Stimulated activated CD8-positive, alpha-beta memory T cell treated with anti-CD3 and anti-CD28 coated beads, Interleukin-7, amount 100 ng/mL, for 1 hour (primary cell): ENCODE measurements at places on chromosomes 1 and 21.

GRCh38 chr1:233656032-233656635 lies 42.2 kb downstream of the KCNK1 start:
- DNase-seq, result no peak

GRCh38 chr1:201481761-201482493 lies 12.9 kb upstream of the PHLDA3 start:
- DNase-seq, result peak; percentile 49

GRCh38 chr21:15001113-15001512 lies 63.7 kb downstream of the NRIP1 start:
- no peak for DNase-seq

DNA sequence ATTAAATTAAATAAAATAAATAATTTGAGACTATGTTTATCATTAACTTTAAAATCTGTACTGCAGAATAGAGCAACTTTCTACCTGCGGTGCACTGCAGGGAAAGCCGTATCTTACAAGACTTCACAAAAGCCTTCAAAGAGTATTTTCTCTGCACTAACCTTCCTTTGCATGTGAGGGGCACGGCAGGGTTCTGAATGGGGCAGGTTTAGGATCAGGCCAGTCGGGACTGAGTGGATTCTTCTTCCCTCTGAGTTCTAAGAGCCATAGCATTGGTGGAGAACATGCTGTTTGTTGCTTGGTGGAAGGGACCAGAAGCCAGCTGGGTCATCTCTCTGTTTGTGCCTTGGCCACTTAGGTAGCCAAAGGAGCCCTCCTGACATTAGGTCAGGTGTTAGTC lies 55.2 kb upstream of the LGALS8 start:
- DNase-seq, result no peak

- DNase-seq, result no peak
Measured at GRCh38 chr1:198119906-198120305, 36.9 kb upstream of the NEK7 start.

DNA sequence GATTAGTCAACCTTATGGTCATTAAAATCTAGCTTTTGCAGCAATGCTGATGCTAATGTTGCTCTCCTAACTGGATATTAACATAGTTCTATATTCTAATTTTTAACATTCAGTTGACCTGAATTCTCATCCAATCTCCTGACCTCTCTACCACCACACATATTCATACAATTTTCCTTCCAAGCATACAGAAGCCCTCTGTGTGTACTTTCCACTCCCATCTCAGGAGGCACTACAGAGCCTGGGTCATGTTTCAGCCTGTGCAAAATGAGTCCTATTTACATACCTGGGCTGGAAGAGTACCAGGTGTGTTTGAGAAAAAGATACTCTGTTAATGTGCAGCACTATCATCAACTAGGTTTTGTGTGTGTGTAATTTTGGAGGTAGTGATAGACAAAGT lies 486.3 kb downstream of the NEGR1 start:
- DNase-seq, result no peak

DNA sequence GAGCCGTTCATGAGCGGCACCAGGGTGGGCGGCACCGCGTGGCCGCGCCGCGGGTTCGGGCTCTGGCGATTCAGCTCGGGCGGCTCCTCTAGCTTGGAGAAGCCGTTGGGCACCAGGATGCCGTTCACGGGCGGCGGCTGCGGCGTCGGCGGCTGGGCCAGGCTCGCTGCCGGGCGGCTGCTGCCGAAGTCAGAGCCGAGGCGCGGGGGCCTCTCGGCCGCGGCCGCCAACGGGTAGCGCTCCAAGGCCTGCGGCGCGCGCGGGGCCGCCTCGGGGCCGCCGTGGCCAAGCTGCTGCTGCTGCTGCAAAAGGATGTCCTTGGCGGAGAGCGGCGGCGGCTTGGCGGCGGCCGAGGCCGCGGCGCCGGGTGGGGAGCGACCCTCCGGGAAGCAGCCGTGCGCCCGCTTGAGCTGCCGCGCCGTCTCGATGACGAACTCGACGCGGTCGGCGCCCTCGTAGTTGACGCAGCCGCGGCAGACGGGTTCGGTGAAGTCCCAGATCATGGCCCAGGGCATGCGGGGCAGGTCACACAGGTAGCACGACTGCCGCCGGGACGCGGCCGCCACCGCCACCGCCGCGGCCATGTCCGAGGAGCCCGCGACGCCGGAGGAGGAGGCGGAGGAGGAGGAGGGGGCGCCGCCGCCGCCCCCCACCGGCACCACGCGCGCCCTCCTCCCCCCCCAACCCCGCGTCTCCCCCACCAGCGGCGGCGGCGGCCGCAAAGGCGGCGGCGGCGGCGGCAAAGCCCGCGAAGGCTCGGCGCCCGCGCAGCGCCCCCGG lies 877 bp downstream of the IRF2BP2 start:
- peak; percentile 47 for DNase-seq

DNA sequence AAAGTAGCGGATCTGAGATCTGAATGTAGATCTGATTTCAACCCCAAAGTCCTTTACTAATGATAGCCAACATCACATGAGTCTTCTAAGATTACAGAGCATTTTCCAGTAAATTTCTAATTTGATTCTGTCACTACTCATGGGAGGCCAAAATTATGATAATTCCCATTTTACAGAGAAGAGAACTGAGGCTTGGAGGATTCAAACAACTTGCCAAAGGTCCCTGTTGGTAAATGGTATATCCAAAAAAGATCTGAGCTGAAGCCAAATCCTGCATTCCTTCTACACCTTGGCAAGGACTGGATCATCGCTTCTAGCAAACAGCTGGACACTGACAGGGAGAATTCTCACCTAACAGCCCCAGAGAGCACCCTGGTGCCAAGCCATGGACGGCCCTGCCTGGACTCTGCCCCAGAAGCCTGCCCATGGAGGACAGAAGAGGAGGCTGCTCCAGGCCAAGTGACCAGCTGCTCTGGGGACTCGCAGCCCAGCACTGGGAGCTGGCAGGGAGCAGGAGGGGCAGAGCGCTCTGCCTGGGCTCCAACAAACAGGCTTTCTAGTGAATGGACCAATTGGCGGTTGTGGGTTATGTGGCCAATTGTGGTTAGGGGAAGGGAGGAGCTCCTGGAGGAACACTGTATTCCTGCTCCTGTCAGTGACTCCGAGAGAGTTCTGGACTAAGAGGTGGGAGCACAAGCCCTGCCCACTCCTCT lies 6.4 kb upstream of the CSF1 start:
- no peak for DNase-seq

DNA sequence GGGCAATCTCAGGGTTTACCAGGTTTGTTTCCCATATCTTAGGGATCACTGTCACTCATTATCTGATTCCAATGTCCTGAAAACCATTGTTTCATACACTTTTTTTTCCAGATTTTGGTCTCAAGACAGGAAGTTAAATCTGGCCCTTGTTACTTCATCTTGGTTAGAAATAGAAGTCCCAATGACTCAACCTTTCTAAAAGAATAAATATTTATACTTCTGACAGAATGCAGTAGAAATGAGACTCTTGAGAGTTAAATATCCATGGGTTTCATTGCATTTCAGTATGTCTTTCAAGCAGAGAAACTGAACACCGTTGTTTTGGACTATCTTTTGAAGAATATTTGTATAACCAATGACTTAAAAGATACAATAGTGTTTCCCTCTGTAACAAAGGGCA lies 19.8 kb upstream of the VCAM1 start:
- no peak for DNase-seq
